GM12891 (cell line): ENCODE measurements at places on chromosomes 5 and 9.

DNA sequence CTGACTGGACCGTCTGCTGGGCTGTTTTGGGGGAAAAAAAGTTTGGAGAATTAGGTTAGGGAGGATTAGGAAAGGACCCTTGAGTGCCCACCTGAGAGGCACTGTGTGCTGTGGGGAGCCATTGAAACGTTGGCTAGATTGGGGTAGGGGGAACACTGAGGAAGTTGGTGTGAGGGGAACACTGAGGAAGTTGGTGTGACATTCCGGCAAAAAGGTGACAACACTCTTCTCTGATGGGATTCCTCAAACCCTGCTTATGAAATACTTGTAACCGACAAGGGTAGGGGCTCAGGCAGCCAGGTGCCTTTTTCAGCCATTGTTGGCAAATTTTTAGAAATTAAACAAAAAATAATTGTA is 1.0 kb downstream of the CYSTM1 start:
- DNase-seq: no peak

GRCh38 chr5:58890701-58891085 is 307.8 kb downstream of the RAB3C start:
- DNase-seq: no peak

DNA sequence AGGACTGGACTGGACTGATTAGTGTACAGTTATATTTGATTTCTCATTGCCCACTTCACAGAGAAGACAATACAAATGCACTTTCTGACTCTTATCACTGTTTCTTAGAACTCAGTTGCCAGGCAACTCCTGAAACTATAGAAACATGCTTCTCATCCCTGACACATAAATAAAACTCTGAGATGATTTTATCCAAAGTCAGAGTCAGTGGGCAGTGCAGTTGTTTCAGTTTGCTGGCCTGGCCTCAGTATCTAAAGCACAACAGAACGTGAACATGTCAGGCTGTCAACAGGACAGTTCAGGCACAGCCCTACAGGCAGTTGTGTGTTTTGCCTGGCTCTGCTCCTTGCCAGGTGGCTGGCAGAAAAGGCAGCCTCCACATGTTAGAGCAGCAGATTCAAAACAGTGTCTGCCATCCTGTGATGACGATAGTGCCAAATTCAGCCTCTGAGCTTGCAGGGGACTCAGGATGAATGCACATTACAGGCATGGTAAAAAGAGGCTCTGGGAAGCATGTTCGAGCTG is 65.1 kb upstream of the CCDC152 start:
- no peak for DNase-seq

- peak; percentile 74 for DNase-seq
Measured at GRCh38 chr9:136848393-136849037, 694 bp upstream of the PHPT1 start.

GRCh38 chr5:99248066-99248465 is 319.3 kb upstream of the CHD1 start:
- no peak for DNase-seq

- DNase-seq: no peak
Measured at GRCh38 chr9:98610211-98610610, 98.5 kb downstream of the GABBR2 start.

GRCh38 chr5:35145012-35145411 is 85.3 kb downstream of the PRLR start:
- no peak for DNase-seq

DNA sequence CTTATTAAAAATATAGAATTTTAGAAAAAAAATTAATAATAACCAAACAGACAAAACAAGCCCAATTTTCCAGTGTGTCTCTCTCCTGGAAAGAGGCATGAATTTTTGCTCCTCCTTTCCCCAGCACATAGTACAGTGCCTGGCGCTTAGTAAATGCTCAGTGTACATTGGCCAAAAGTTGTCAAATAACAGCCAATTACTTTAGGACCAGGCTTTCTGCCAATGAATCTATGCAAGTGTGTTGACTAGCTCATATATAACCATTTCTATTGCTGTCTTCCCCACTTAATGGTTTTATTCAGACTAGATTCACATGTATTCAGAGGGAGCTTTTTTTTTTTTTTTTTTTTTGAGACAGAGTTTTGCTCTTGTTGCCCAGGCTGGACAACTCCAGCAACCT is 120.1 kb upstream of the CD180 start:
- no peak for DNase-seq

DNA sequence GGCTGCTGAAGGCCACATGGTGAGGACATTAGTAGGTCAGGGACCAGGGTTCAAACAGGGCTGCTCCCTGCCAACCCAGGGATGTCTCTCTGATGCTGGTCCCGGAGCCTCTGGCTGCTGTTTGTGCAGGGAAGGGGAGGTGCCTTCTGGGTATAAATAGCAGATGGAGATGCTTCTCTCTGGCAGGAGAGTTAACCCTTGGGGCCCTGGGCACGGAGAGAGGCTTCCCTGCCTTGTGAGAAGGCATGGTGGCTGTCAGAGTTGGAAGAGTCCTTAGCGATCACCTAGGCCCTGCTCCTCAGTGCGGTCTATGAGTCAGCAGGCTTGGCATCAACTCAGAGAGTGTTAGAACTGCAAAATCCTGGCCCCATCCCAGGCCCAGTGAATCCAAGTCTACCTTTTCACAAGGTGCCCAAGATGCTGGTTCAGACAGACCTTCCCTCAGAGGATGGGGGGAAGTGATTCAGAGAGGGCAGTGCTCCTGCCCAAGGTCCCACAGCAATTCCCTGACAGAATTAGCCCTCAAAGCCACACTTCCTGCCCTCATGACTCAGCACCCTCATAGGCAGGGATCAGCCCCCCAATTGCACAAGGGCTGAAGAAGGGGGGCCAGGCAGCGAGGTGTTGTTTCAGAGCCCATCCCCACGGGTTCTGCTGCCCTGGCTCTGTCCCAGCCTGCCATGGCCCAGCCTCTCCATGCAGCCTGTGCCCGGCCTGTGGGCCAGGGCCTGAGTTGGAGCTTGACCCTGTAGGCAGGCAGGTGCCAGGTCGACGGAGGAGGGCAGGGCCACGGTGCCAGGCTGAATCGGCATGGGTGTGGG is 25.6 kb downstream of the CAMK2A start:
- DNase-seq: no peak

DNA sequence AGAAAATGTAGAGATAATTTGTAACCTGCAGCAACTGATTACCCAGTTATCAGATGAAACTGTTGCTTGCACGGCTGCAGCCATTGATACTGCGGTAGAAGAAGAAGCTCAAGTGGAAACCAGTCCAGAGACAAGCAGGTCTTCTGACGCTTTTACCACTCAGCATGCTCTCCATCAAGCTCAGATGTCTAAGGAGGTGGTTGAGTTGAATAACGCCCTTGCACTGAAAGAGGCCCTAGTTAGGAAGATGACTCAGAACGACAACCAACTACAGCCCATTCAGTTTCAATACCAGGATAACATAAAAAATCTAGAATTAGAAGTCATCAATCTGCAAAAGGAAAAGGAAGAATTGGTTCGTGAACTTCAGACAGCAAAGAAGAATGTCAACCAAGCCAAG is 1.7 kb downstream of the KIF4B start:
- no peak for DNase-seq

DNA sequence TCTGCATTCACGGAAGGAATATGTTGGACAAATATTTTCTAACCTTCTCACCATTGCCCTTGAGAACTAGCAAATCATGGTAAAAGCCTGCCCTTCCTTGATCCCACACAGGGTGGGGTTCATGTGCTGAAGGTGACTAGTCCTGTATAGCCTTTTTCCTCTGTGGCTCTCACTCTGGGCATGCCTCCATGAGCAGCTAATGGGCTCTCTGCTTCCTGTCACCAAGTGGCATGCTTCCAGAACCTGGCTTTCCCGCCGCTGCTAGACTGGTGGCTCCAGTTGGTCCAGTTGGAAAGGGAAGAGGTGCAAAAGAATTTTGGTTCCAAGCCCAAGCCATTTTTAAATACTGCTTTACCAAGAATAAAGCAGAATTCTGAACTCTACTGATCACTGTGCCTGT is 35.5 kb downstream of the FBXO10 start:
- DNase-seq: no peak

DNA sequence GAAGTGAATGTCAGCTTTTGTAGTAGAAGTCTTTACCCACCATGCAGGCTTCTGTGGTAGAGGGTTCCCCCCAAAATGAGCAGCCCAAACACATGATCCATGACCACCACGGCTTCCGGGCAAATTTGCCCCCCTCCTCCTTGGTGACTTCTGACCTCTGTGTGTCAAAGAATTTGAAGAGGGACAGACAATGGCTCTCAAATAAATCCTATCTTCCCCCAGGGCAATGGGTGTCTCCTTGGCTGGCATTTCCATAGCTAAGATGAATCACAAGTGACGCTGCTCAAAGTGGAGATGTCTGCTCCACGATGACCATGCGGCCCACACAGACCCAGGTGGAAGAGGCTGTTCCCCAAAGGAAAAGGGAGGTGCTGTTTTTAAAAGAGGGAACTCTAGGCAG is 30.2 kb upstream of the BOD1 start:
- no peak for DNase-seq

- no peak for DNase-seq
Measured at GRCh38 chr9:121654499-121655140, 3.2 kb downstream of the DAB2IP start.

DNA sequence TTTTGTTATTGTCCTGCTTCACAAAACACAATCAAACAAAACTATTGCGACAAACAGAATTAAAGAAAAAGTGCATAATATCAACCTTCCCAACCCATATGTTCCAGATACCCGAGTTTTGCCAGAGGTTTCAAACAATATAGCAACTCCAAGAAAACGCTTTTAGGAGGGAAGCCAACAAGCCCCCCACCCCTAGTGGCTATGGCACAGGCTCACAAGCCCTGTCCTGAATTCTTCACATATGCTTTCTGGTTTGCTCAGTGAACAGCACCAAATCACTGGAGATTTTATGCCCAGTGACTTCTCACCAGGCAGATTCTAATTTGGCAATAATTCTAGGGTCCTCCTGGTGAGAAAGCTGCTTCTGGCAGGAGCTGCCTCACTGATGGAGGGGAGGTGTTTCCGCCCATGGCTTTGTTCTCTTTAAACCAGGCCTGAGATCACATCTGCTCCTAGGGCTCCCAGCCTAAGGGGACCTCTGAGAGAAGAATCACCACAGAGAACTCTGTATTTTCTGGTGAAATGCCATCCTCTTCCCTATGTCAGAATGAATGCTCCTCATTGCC is 1982.4 kb downstream of the EFNA5 start:
- no peak for DNase-seq

DNA sequence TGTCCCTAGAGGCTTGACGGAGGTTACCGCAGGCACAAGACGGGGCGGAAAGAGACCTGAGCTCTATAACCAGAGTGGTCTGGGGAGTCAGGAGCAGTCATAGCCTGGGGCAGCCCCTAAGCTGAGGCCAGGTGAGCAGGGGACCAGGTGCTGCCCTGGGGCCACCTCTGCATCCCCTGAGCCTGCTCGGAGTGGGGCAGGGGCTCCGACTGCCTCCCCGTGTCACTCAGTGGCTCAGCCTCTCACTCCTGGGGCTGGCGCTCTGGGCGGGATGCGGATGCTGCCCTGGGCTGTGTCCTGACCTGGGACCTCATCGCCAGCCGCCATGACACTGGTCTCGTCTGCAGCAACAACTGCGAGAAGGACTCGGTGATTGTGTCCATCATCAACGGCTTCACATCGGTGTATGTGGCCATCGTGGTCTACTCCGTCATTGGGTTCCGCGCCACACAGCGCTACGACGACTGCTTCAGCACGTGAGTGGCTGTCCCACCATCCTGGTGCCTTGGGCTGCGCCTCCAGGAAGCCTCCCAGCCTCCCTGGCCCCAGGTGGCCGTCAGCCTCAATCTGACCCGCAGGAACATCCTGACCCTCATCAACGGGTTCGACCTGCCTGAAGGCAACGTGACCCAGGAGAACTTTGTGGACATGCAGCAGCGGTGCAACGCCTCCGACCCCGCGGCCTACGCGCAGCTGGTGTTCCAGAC is 8.8 kb upstream of the SLC6A18 start:
- DNase-seq: no peak

DNA sequence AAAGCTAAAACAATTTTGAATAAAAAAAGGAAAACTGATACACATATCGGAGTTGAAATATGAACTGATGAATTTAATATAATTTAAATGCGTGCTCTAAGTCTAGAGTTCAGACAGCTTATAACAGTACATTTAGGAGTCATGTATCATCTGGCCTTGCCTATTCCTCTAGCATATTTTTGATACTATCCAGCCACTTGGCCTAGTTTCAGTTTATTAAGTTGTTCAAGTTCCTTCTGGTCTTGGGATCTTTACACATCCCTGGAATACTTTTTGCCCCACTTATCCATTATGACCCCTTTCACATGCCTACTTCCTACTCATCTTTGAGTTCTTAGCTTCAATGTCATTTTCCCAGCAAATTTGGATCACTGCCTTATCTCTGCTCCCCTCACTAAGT is 192.4 kb upstream of the EFNA5 start:
- DNase-seq: no peak
